ENCODE measurements at places on chromosomes 1 and 21. TPM values are rescaled to one million over a fixed set of nuclear protein-coding genes. Genes with fewer than 3 reads are reported as not detected.

DNA sequence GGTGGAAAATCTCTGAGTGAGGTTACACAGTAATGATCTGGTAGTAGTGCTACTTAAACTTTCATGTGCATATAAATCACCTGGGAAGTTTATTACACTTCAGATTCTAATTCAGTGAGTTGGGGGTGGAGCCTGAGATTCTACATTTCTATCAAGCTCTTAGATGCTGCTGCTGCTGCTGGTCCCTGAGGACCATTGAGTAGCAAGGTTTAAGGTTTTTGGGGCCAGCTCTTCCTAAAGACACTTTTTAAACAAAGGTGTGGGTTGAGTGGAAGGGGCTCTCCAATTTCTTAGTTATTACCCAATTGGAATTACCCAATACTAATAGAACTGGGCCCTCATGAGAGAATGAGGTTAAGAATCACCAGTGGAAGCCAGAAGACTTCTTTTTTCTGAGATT, 29.5 kb downstream of the KCNA3 start:
- no peak for DNase-seq

GRCh38 chr21:17467829-17468228, 45.0 kb upstream of the CXADR start:
- DNase-seq, result no peak

DNA sequence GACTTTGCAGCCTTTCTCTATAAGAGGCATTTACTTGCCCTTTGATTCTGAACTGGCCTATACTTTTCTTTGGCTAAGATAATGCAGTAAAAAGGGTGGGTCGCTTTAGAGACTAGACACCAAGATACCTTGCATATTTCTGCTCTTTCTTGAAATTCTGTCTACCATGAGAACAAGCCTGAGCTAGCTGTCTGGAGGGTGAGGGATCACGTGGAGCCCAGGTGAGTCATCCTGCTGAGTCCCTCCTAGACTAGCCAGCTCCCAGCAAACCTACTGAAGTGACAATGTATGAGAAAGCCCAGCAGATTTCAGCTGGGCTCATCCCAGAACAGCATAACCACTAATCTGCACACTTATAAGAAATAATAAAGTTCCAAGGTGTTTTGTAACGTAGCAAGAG, 408.0 kb upstream of the KAZN start:
- DNase-seq, result no peak

GRCh38 chr1:156160743-156161171, 7.4 kb downstream of the SEMA4A start:
- peak; percentile 71 for DNase-seq

- DNase-seq, result no peak
Observed at GRCh38 chr1:228094432-228095016, 8.6 kb downstream of the C1orf35 start.

DNA sequence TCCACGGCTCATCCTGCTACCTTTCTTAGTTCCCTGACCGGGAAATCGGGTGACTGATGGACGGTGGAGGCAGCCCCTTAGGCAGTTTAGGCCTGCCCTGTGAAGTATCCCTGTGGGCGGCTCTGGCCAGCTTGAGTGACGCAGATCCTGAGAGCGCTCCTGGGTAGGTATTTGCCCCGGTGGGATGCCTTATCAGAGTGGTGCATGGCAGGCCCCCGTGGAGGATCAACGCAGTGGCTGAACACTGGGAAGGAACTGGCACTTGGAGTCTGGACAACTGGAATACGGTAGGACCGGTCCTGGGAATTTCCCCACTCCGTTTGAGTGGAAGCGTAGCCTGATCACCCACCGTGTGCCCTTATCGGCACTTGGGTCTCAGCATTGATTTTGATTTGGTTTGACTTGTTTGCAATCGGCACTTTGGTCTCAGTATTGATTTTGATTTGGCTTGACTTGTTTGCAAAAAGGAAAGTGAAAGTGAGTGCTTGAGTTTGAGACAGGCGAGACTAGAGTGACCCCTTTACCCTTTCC, 15.2 kb downstream of the PLA2G2F start:
- DNase-seq, result no peak

- DNase-seq, result no peak
Observed at GRCh38 chr1:201849372-201850052, 20.6 kb downstream of the IPO9 start.

GRCh38 chr1:27395441-27396195, 3.2 kb downstream of the GPR3 start:
- DNase-seq, result no peak

DNA sequence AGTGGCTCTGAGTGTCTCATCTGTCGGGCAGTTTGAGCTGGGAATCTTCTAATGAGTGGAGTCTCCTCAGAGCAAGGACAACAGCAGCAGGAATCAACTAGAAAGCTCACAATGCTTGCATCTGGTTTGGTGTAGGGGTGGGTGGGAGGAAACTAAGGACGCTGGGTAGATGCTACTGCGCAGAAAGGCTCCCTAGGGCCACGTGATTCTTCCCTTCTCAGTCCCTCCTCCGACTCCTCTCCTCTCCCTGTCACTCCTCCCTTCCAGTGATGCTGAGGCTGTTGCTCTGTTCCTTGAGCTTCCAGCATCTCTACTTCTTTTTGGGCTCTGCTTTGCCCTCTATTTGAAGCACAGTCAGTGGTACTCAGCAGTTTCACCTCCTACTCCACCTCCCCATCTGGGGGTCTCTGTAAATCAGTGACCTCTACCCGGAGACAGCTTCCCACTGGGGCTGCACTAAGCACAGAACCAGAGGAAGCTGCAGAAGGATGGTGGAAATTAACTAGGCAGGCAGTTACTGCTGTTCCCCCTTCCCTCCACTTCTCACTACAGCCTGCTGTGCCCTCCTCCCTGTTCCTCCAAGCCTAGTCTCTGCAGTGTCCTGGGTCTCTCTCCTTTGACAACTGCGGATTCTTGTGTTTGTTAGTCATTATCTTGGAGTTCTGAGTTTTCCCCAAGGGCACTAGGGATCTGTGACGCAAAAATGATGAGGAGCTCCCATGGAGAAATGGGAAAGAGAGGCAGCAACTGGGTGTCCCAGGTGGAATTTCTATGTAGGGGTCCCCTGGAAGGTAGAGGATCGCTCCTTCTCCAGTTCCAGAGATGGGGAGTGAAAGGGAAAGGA, 5.8 kb downstream of the LINGO4 start:
- DNase-seq, result no peak

- no peak for DNase-seq
Observed at GRCh38 chr1:248804771-248805681, 20.7 kb downstream of the SH3BP5L start.

DNA sequence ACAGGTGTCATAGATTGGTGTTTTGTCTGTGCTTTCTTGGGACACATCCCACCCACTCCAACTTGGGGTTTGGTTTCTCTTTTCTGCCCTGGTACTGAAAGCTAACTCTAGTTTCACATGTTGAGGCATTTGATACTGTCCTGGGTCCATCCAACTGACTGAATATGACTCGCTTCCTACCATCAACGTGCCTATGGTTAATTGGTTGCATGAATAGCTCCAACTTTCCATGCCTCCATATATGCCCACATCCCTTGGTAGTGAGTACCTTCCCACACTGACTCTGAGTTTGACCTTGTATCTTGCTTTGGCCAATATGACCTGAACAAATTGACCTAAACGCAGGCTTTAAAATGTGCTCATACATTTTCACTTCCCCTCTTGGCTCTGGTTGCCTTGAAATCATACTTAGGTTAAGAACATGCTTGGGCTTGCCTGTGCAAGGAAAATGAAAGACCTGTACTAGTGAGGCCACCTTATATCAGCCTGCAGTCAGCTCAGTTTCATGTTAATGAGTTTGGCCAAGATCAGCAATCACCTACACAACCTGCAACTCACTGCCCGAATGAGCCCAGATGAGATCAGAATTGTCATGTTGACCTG, 81.0 kb upstream of the KCNK2 start:
- DNase-seq, result no peak

EFNA4 gene
- total RNA-seq, result 2.8 TPM

FAM43B gene
- 3.0 TPM for total RNA-seq

SAMSN1 gene
- 20.5 TPM for total RNA-seq

LDLRAD2 gene
- 0.27 TPM for total RNA-seq

CLCA4 gene
- not detected for total RNA-seq
